ENCODE measurements at places on chromosomes 12 and 14.

- DNase-seq: no peak
Observed at GRCh38 chr12:106071686-106072085, 67.1 kb downstream of the NUAK1 start.

DNA sequence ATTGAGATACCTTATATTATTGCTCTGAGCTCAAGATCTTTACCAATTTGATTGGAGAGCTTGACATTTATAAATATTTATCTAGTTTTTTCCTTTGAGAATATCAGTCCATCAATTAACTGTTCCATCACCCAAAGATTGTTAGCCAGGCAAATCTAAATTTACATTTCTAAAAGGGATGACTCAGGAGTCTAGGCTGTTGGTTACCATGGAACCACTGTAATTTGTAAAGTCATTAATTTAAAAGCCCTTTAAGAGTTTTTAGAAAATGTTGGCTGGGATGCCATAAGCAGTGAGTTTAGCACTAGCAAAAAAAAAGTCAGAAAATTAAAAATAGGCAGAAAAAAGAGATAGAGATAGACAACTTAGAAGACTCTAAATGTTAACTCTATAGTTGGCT, 19.5 kb upstream of the SERPINA1 start:
- DNase-seq: no peak

DNA sequence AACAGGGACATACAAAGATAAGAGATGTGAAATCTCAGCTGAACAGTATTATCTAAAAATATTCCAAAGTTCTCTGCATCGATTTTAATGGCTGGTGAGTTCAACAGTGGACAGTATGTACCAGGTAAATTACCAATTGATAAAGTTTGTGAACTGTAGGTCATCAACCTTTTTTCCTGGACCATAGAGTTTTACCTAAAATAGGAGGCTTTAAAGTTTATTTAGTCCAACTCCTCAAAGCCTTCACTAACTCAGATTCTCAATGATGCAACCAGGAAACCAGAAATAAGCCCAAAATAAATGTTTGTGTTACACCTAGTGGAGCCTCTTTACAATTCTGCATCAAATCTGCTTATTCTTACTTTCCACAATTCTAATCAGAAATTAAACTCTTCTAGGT, 205.8 kb downstream of the ANO6 start:
- no peak for DNase-seq

DNA sequence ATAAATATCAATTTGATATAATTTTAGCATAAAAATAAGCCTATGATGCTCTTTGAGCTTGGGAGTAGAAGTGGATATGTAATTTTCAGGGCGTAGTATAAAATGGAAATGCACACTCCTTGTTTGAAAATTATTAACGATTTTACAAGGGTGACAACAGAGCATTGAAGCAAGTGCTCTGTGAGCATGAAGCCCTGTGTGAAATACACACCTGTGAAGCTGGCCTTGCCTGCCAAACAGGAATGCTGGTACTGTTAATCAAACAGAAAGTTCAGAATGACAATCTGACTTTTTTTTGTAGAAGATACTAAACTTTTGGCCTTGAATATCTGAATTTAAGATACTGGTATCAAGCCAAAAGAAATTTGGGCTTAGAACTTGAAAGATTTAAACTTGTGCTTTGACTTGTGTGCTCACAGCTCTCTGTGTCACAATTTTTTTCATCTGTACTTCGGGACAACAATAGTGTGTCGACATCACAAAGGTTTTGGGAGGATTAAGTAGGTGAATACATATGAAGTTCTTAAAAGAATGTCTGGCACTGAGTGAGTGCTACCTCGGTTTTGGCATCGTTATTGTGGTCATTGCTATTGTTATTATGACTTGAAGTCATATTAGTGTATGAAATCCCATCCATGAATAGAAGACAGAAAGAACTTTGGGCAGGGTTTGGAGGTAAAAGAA, 47.3 kb downstream of the LRRK2 start:
- no peak for DNase-seq

- DNase-seq: no peak
Observed at GRCh38 chr12:110248096-110248447, 33.0 kb upstream of the ATP2A2 start.

- DNase-seq: no peak
Observed at GRCh38 chr14:83071888-83072501, 1538.3 kb upstream of the SEL1L start.

DNA sequence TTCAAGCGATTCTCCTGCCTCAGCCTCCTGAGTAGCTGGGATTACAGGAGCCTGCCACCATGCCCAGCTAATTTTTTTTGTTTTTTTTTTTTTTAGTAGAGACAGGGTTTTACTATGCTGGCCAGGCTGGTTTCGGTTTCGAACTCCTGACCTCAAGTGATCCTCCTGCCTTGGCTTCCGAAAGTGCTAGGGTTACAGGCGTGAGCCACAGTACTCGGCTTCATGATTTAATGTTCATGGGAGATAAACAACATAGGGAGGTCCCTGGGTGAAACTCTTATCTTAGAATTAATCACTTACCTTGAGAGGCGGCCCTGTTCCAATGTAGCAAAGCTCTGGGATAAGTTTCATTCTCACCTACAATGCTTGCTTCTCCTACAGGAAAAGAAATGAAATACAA, 48.3 kb downstream of the SEL1L start:
- no peak for DNase-seq

- DNase-seq: no peak
Observed at GRCh38 chr14:28467611-28468010, 299.0 kb upstream of the FOXG1 start.

- DNase-seq: peak; percentile 16
Observed at GRCh38 chr14:63542231-63542999, 762 bp downstream of the PPP2R5E start.

DNA sequence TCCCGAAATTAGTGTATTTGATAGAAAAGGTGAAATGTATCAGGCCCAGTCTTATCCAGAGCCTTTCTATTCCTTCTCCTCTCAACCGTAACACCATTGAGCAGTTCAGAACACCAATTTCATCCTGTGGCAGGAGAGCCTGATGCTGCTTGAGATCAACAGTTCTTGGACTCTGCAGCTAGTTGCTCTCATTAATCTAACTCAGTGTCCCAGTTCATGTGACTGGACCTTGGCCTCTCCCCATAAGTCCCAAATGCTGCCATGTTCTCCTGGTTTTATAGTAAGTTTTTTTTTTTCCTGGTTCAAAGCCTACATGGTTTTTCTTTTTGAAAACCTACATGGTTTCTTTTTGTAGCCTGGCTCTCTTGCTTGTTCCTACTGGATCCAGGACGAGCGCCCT, 293.9 kb downstream of the ITPR2 start:
- peak; percentile 10 for DNase-seq

DNA sequence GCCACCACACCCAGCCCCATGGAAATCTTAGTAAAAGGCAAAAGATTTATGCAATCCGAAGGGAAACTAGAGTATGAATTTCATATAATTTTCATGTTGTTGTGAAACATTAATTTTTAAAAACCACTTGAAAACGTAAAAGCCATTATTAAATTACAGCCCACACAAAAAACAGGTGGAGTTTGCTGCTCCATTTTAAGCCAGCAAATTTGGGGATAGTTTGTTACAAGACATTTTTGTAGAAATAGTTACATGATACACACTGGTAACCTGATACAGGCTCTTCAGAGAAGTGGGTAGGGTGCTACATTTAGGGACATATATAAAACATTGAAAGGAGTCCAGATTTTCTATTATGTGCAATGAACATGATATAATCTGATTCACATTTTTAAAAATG, 17.6 kb downstream of the GNPTAB start:
- DNase-seq: no peak

GRCh38 chr12:75658286-75658685, 146.9 kb upstream of the KRR1 start:
- DNase-seq: no peak

DNA sequence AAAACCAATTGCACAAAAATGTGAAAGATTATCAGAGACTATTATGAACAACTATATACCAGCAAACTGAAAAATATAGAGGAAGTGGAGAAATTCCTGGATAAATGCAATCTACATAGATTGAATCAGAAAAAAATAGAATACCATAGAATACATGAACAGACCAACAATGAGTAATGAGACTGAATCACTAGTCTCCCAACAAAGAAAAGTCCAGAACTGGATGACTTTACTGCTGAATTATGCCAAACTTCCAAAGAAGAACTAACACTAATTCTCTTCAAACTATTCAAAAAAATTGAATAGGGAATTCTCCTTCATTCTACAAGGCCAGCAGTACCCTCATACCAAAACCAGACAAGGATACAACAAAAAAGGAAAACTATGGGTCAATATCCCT, 60.6 kb downstream of the GUCY2C start:
- no peak for DNase-seq

- DNase-seq: no peak
Observed at GRCh38 chr12:80050236-80050635, 49.1 kb upstream of the OTOGL start.

DNA sequence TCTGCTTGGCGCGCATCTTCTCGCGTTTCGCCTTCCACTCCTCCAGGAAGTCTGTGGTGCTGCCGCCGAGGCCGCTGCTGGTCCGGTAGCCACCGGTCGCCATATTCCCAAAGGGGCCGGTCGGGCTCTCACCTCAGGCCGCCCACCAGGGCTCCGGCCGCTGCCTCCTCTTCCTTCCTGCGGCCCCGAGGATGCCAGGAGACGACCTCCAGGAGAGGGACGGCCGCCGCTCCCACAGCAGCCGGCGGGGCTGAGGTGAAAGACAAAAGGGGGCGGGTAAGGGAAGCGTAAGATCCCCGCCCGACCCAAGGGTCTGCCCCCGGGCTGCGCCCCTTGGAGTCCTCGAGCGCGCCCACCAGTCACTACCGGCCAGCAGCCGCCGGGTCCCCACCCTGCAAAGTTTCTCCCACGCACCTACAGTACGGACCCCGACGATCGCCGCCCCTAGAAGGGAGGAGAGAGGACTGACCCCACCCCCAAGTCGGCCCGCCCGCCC, 574 bp downstream of the PAWR start:
- peak; percentile 17 for DNase-seq

- no peak for DNase-seq
Observed at GRCh38 chr12:39372929-39373328, 70.0 kb downstream of the KIF21A start.

DNA sequence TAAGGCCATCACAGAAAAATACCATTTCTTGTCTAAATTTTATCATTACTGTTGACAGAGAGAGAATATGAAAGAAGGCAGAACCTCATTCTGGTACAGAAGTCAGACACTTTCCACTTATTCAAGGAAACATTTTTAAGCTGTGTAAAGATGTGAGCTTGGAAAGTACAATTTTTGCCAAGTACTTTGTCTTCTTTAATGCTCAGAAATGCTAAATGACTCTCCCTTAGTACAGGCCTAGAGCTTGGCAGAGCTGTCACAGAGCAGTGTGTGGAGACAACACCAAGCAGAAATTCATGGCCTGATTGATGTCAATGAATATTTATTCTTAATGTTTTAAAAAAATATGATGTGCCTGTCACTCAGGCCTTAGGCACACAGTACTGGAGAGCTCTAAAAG, 20.7 kb downstream of the NT5DC3 start:
- no peak for DNase-seq

DNA sequence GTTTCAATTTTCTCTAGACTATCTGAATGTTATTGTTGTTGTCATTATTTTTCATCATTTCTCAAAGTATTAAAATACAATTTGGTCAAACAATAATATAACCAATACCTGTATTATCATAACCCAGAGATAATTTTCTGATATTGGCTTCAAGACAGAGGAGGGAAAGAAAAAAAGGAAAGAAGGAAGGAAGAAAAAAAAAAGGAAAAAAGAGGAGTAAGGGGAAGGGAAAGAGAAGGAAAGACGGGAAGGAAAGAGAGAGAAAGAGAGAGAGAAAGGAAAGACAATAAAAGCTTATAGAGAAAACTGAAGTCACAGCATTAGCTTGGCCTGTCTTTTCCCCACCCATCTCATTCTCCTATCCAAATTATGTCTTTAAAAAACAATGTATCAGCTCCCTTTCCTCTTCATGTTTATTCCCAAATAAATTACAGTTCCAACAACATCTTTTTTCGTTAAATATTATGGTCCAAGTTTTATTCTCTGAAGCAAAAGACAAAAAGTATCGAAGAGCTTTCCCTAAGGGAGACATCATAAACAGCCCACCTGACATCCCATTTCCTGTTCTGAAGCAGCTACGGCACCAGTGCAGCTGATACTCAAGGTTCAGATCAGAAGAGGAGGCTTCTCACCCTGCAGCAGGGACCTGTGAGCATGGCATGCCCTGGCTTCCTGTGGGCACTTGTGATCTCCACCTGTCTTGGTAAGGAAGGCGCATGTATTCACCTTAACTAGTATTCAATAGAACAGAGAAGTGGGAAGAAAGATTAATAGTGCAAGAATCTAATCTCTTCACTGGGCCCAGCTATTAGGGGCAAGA, 308.3 kb downstream of the DAD1 start:
- DNase-seq: no peak

- no peak for DNase-seq
Observed at GRCh38 chr14:94638339-94638738, 26.1 kb downstream of the SERPINA3 start.

GRCh38 chr14:77955816-77956484, 156.0 kb downstream of the ADCK1 start:
- no peak for DNase-seq

GRCh38 chr12:109018296-109018695, 2.6 kb downstream of the SVOP start:
- DNase-seq: peak; percentile 44

- DNase-seq: no peak
Observed at GRCh38 chr14:82546401-82546800, 1012.7 kb upstream of the SEL1L start.

DNA sequence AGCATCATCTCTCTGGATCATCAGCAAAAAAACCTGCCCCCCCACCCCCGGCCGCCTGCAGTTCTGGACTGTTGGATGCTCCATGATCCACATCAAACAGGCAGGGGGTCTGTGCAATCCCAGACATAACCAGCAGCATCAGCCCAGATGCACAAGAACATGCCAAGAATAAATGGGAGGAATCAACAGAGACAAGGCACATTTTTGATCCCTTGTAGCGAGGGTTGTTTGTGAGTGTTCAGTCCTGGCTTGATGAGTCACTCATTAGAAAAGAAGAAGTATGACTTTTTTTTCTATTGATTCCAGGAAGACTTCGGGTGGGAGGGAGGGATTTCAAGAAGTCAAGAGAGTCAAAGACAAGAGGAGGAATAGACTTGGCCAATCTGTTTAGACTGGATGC, 244.2 kb downstream of the KSR2 start:
- DNase-seq: no peak

- no peak for DNase-seq
Observed at GRCh38 chr12:5262885-5263284, 169.0 kb upstream of the NTF3 start.

GRCh38 chr12:48996794-48997718, 2.1 kb downstream of the DDN start:
- DNase-seq: no peak

- DNase-seq: no peak
Observed at GRCh38 chr12:86261142-86261541, 5.0 kb upstream of the MGAT4C start.

- DNase-seq: no peak
Observed at GRCh38 chr12:71556448-71556847, 107.2 kb downstream of the ZFC3H1 start.

GRCh38 chr12:100141666-100141997, 1.0 kb downstream of the BLTP3B start:
- DNase-seq: no peak

- no peak for DNase-seq
Observed at GRCh38 chr12:5912437-5913334, 32.4 kb downstream of the ANO2 start.
